Upper lobe of left lung (tissue), 6 donors: ENCODE measurements at places on chromosomes 11 and 22. TPM values are rescaled to one million over a fixed set of nuclear protein-coding genes. Genes with fewer than 3 reads are reported as not detected.

- H3K4me1 ChIP-seq, result no peaks in the 10 kb centered on the region
- H3K36me3 ChIP-seq, result no peaks in the 10 kb centered on the region
- DNase-seq, result no peak
- H3K27ac ChIP-seq, result no peak overlapping the region
Measured at GRCh38 chr11:21461701-21462100, 731.2 kb upstream of the ANO5 start.

DNA sequence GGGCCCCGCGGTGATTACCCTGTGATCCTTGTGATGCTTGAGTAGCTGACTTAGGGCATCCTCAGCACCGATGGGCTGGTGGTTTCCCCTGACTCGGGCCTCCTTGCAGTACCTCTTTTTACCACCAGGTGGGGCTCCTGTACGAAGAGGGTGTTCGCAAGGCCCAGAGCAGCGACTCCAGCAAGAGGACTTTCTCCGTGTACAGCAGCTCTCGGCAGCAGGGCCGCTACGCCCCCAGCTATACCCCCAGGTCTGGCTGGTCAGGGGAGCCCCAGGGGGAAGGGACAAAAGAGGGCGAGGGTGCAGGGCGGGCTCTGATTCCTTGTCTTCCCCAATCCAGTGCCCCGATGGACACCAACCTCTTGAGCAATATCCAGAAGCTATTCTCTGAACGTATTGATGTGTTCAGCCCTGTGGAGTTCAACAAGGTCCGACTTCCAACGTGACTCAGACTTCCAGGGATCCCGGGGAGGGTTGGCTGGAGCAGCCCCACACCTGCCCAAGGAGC is 1.3 kb upstream of the TM7SF2 start:
- H3K4me1 ChIP-seq, result peaks cover 49% of the 10 kb centered on the region
- H3K36me3 ChIP-seq, result peaks cover 25% of the 10 kb centered on the region
- no peak overlapping the region for H3K4me3 ChIP-seq

DNA sequence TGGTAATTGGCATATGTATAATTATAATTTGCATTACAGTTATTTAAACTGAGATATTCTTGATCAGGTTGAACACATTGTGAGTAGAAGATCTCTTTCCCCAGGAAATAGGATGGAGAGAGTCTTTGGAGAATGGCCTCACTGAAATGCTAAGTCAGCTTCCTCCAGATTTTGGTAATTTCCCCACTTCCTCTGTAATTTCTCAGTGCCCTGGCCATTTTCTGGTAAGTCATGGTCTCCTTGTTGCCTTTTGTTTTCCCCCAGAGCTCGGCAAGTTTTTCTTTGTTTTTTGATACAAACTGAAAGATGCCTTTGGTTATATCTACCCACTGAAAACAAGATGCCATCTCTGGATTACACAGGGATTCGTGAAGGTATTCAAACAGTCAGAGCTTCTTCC is 12.8 kb upstream of the FBXO3 start:
- no peak overlapping the region for H3K27ac ChIP-seq
- no peaks in the 10 kb centered on the region for H3K27me3 ChIP-seq
- no peak overlapping the region for H3K4me3 ChIP-seq

DNA sequence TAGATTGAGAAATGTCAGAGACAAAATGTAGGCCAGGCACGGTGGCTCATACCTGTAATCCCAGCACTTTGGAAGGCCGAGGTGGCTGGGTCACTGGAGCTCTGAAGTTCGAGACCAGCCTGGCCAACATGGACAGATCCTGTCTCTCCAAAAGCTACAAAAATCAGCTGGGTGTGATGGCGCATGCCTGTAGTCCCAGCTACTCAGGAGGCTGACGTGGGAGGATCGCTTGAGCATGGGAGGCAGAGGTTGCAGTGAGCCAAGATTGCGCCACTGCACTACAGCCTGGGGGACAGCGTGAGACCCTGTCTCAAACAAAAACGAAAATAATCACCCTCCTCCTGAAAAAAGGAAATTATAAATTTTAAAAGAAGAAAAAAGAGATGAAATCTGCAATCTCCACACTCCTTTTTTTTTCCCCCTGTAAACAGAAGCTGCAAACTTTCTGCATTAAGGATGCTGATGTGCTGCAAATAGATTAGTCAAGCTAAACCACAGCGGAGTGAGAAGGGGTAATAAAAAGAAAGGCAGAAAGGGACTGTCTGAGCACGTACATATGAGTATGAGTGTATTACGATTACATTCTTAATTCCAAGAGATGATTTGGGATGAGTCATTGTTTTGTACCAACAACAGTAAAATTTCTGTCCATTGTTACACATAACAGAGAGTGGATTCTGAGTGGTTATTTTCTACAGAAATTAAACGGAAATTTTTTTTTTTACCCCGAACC is 87.3 kb downstream of the SIK3 start:
- H3K27ac ChIP-seq, result no peak overlapping the region
- no peak overlapping the region for H3K4me3 ChIP-seq
- H3K27me3 ChIP-seq, result no peaks in the 10 kb centered on the region
- H3K36me3 ChIP-seq, result no peaks in the 10 kb centered on the region
- no peak for DNase-seq
- peaks cover 8% of the 10 kb centered on the region for H3K4me1 ChIP-seq

GRCh38 chr11:76512851-76513653 is 68.2 kb downstream of the EMSY start:
- no peaks in the 10 kb centered on the region for H3K36me3 ChIP-seq
- no peaks in the 10 kb centered on the region for H3K4me1 ChIP-seq
- no peak overlapping the region for H3K27ac ChIP-seq
- no peaks in the 10 kb centered on the region for H3K27me3 ChIP-seq
- no peak overlapping the region for H3K4me3 ChIP-seq
- no peak for DNase-seq

DNA sequence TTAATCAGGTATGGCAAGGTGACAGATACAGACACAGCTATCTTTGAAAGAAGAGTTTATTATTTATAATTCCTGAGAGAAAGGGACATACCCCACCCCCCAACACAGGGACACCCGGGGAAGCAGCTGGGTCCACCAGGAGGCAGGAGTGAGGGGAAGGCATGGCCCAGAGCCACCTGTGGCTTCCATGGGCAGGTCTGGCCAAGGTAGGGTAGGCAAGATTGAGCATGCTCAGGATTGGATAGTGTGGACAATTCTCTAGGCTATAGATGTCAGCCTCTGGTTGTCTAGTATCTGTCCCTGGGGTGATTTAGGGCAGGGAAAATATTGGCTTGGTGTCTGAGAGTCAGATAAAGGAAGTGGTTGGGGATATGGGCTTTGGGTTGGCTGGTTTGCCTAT is 27.5 kb upstream of the SMIM35 start:
- no peaks in the 10 kb centered on the region for H3K36me3 ChIP-seq
- no peak overlapping the region for H3K4me3 ChIP-seq
- H3K27me3 ChIP-seq, result no peaks in the 10 kb centered on the region
- no peaks in the 10 kb centered on the region for H3K4me1 ChIP-seq
- no peak overlapping the region for H3K27ac ChIP-seq

GRCh38 chr11:126172596-126173038 is 38.8 kb downstream of the RPUSD4 start:
- H3K36me3 ChIP-seq, result no peaks in the 10 kb centered on the region
- H3K27ac ChIP-seq, result no peak overlapping the region
- DNase-seq, result no peak
- no peaks in the 10 kb centered on the region for H3K27me3 ChIP-seq
- no peak overlapping the region for H3K4me3 ChIP-seq

GRCh38 chr11:84608837-84609196 is 1018.3 kb downstream of the DLG2 start:
- H3K4me1 ChIP-seq, result no peaks in the 10 kb centered on the region
- H3K27ac ChIP-seq, result no peak overlapping the region
- H3K27me3 ChIP-seq, result no peaks in the 10 kb centered on the region
- DNase-seq, result no peak
- no peaks in the 10 kb centered on the region for H3K36me3 ChIP-seq
- no peak overlapping the region for H3K4me3 ChIP-seq

DNA sequence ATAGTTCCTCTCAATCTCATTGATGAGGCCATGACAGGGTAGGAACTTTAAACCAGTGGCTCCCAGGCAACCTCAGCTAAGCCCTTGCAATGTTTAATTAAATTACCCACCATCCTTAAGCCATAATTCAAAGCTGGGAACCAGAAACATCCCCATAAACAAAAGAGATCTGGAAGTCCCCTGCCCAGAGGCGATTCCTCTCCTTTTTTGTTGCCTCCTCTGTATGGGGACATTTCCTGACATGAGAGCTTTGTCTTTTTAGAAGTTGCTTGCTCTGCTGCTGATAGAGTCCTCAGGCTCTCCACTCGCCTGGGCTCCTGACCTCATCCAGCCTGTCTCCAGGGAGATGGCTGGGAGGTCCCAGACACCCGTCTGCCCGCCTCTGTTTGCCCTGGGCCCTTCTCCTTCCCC is 3.2 kb downstream of the DTX4 start:
- H3K27me3 ChIP-seq, result no peaks in the 10 kb centered on the region
- H3K36me3 ChIP-seq, result no peaks in the 10 kb centered on the region
- H3K4me1 ChIP-seq, result peaks cover 39% of the 10 kb centered on the region
- peak overlapping the region; percentile 71 for H3K27ac ChIP-seq
- DNase-seq, result peak; percentile 80

DNA sequence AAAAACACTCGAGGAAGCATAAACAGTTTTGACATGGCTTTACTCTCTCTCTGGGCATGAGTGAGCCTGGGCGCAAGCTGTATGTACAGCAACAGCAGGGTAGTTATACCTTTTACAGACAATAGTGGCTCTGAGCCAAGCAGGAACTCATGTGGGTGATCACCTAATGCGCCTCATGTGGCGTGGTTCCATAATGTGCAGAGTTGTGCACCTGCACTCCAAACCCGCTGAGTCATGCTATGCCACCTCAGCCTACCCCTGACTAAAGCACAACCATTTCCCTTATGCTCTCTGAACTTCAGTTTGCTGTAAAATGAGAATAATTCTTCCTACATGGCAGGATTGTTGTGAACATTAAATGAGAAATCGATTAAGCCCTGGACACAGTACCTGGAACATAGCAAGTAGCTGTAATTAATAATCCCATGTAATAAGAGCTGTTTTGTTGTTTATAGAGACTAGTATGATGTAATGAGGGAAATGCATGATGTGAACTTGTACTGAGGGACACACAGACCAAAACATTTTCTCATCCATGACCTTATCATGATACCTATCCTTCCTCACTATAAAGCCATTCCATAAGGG is 71.6 kb downstream of the CCDC34 start:
- no peak overlapping the region for H3K27ac ChIP-seq
- H3K27me3 ChIP-seq, result no peaks in the 10 kb centered on the region
- H3K4me1 ChIP-seq, result no peaks in the 10 kb centered on the region
- no peaks in the 10 kb centered on the region for H3K36me3 ChIP-seq
- no peak for DNase-seq

DNA sequence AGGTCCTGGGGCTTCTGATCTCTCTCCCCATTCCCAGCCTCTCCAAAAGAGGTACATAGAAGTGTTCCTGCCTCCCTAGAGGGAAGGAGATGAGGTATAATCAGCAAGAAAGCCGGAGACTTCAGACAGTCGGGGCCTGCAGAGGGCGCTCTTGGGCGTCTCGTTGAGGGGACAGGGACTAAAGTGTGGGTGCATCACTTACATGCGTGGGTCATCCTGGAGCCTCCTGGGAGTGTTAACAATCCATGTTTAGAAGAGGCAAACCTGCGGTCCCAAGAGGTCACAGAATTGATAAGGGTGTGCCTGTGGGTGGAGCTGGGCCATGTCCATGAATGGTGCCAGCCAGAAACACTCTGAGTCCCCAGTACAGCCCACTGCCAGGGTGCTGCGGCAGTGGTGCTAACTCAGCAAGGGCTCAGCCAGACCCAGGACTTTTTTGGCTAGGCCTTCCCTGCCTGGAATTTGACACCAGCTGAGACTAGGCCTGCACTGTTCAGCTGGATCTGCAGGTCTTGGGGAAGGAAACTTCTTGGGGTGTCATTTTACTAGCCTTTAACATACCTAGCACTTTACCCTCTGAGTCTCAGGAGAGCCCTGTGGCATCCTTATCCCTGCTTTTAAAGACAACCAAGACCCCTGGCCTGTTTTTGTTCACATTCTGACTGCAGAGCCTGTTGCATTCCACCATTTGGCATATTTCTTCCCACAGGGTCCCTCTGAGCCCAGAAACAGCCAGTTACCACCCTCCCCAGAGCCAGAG is 5.5 kb downstream of the YDJC start:
- no peak overlapping the region for H3K27ac ChIP-seq
- no peak for DNase-seq
- H3K36me3 ChIP-seq, result peaks cover 21% of the 10 kb centered on the region
- H3K27me3 ChIP-seq, result no peaks in the 10 kb centered on the region
- no peak overlapping the region for H3K4me3 ChIP-seq

DNA sequence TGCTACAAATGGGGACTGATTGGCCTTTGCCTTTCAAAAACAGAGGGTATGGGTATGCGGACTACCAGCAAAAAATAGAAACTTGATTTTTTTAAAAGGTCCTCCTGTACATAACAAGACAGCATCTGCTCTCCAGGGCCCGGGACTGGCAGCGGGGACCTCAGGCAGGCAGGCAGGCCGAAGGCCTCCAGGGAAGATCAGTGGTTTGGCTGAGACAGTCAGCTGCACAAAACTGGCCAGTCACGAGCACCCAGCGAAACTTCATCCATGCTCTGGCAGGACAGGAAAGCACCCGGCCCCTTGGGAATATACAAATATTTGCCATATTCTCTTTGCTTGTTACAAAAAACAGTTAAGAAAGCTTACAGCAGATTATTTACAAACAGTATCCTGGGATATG is 11.0 kb downstream of the RPL27A start:
- H3K36me3 ChIP-seq, result peaks cover 71% of the 10 kb centered on the region
- H3K27me3 ChIP-seq, result no peaks in the 10 kb centered on the region
- peaks cover 4% of the 10 kb centered on the region for H3K4me1 ChIP-seq
- H3K27ac ChIP-seq, result no peak overlapping the region

- H3K27me3 ChIP-seq, result no peaks in the 10 kb centered on the region
- DNase-seq, result no peak
- H3K36me3 ChIP-seq, result no peaks in the 10 kb centered on the region
- H3K4me3 ChIP-seq, result no peak overlapping the region
Measured at GRCh38 chr11:130839981-130840666, 76.2 kb downstream of the SNX19 start.

- H3K4me3 ChIP-seq, result no peak overlapping the region
- H3K4me1 ChIP-seq, result peaks cover 11% of the 10 kb centered on the region
- DNase-seq, result no peak
- no peaks in the 10 kb centered on the region for H3K27me3 ChIP-seq
- peak overlapping the region; percentile 46 for H3K27ac ChIP-seq
- peaks cover 24% of the 10 kb centered on the region for H3K36me3 ChIP-seq
Measured at GRCh38 chr11:126405906-126406305, 50.4 kb downstream of the ST3GAL4 start.

GRCh38 chr11:105781807-105782206 is 171.9 kb downstream of the GRIA4 start:
- H3K4me1 ChIP-seq, result no peaks in the 10 kb centered on the region
- H3K4me3 ChIP-seq, result no peak overlapping the region
- H3K27ac ChIP-seq, result no peak overlapping the region
- no peaks in the 10 kb centered on the region for H3K36me3 ChIP-seq

Gene OR51I1
- not detected for total RNA-seq

Gene CRYBA4
- not detected for total RNA-seq

Gene MAJIN
- not detected for total RNA-seq

Gene TMEM45B
- total RNA-seq, result 9.4 TPM

Gene MPZL3
- total RNA-seq, result 5.2 TPM
